ENCODE measurements at places on chromosomes 13 and 19. TPM values are rescaled to one million over a fixed set of nuclear protein-coding genes. Genes with fewer than 3 reads are reported as not detected.

Gene ZNF302
- 18.7 TPM for total RNA-seq

Gene TTYH1
- total RNA-seq = not detected

Gene DPY19L3
- total RNA-seq = 12.4 TPM

Gene PBX4
- total RNA-seq = 1.9 TPM

Gene FARP1
- 10.1 TPM for total RNA-seq

Gene PRKCG
- 7.1 TPM for total RNA-seq
